ENCODE measurements at places on chromosomes 5 and 9.

DNA sequence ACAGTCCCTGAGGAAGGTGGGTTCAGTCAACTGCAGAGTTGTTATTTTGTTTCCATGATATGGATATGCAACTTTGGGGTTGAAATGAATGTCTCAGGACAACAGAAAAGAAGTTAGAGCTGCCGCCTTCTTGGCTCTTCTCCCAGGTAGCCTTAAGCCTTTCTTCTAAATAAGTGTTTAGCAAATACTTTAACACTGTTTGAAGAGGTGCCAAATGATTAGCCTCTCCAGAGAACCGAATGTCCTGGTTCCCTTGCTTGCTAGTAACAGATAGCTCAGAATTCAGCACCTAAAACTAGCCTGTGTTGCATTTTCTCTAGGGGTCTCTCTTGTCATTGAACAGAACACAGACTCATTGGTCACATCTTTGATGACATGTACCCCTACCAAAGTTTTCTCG, 127.7 kb upstream of the PIK3R1 start:
- no peaks in the 10 kb centered on the region for H3K4me1 ChIP-seq
- no peak overlapping the region for H3K27ac ChIP-seq
- no peaks in the 10 kb centered on the region for H3K27me3 ChIP-seq
- H3K36me3 ChIP-seq: no peaks in the 10 kb centered on the region
- DNase-seq: no peak
- H3K4me3 ChIP-seq: no peak overlapping the region

DNA sequence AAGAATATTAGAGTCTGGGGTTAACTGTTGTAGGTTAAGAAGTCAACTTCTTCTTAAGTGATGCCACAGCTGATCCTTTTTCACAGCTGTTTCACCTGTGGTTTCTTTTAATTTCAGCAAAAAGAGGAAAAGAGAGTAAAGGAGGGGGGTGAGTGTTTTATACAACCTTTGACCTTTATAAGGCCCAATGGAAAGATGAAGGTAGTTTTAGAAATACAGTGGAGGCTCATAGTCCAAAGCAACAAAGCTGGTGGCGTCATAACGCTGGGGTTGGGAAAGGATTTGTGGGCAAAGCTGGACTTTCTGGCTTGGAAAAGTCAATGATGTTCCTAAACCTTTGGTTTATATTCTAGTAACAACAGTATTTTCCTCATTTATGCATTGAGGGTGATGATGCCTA, 49.5 kb downstream of the RCL1 start:
- H3K27ac ChIP-seq: no peak overlapping the region
- H3K4me3 ChIP-seq: no peak overlapping the region
- DNase-seq: no peak
- H3K27me3 ChIP-seq: no peaks in the 10 kb centered on the region
- peaks cover 19% of the 10 kb centered on the region for H3K36me3 ChIP-seq

DNA sequence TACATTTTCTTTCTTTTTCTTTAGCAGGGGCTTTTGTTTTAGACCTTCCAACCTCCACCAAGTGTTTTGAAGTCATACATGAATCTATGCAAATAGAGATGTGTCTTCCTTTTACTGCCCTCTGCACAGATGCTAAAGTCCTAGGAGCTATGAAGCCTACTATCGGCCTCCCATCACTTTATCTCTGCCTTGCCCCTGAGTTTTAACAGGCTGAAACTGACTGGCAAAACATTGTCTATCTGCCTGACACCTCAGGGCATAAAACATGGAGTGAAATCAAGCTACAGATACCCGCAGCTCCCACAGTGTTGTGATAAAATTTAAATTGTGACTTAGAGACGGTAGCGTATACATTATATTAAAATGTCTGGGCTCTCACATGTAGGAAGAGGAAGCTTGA, 604.6 kb upstream of the C9orf72 start:
- H3K27me3 ChIP-seq: no peaks in the 10 kb centered on the region
- no peak overlapping the region for H3K4me3 ChIP-seq
- H3K36me3 ChIP-seq: no peaks in the 10 kb centered on the region
- no peak overlapping the region for H3K27ac ChIP-seq

DNA sequence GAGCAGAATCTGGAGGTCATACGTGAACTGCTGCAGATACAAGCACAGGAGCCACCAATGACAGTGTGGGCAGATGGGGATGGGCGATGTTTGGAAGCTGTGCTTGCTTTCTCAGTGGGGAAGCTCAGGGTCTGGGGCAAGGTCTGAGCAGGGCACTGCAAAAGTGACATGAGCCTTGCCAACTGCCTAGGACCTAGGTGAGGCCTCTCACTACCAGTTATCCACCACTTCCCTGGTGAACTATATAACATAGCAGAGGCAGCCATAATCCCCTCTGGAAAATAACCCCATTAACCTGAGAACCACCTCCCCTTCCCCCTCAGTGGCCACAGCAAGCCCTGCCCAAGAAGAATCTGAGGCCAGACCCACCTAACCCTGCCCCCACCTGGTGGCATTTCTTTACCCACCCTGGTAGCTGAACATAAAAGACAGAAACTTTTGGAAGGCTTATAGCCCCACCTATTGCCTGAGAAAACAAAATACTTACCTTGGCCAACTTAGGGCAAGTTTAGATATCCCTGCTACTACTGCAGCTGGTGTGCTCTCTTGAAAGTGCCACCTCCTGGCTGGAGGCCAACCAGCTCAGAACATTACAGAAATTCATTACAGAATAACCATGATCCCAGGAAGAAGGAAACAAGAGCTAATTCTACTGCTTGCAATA, 18.8 kb upstream of the SPEF2 start:
- no peaks in the 10 kb centered on the region for H3K36me3 ChIP-seq
- H3K27me3 ChIP-seq: peaks cover 16% of the 10 kb centered on the region
- no peak overlapping the region for H3K4me3 ChIP-seq
- no peak for DNase-seq
- H3K4me1 ChIP-seq: peaks cover 5% of the 10 kb centered on the region
- H3K27ac ChIP-seq: no peak overlapping the region

GRCh38 chr5:78339617-78340436, 20.6 kb upstream of the SCAMP1 start:
- peaks cover 16% of the 10 kb centered on the region for H3K27me3 ChIP-seq
- H3K4me1 ChIP-seq: no peaks in the 10 kb centered on the region
- no peaks in the 10 kb centered on the region for H3K36me3 ChIP-seq

DNA sequence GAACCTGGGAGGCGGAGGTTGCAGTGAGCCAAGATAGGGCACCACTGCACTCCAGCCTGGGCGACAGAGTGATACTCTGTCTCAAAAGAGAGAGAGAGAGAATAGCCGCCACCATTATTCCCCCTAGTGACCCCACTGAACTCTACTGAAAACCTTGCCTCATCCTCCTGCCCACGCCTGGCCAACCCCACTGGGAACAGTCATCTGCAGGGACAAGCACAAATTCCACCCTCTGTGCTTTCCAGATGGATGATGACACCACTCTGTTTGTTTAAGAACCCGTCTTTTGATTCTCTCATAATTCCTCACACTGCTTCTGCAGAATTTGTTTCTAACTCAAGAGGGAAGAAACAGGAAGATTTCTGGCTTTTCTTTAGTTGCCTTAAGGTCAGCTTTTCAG, 12.2 kb downstream of the BHMT2 start:
- H3K27ac ChIP-seq: no peak overlapping the region
- no peaks in the 10 kb centered on the region for H3K36me3 ChIP-seq
- peaks cover 16% of the 10 kb centered on the region for H3K27me3 ChIP-seq
- H3K4me3 ChIP-seq: no peak overlapping the region
- no peak for DNase-seq

GRCh38 chr5:169433221-169433651, 132.3 kb upstream of the SLIT3 start:
- no peak for DNase-seq
- no peaks in the 10 kb centered on the region for H3K4me1 ChIP-seq
- H3K27ac ChIP-seq: no peak overlapping the region
- H3K27me3 ChIP-seq: peaks cover 8% of the 10 kb centered on the region

GRCh38 chr9:13166996-13167395, 112.5 kb downstream of the MPDZ start:
- H3K27me3 ChIP-seq: no peaks in the 10 kb centered on the region
- H3K4me3 ChIP-seq: no peak overlapping the region
- DNase-seq: no peak
- no peaks in the 10 kb centered on the region for H3K36me3 ChIP-seq
- no peak overlapping the region for H3K27ac ChIP-seq
- H3K4me1 ChIP-seq: no peaks in the 10 kb centered on the region

DNA sequence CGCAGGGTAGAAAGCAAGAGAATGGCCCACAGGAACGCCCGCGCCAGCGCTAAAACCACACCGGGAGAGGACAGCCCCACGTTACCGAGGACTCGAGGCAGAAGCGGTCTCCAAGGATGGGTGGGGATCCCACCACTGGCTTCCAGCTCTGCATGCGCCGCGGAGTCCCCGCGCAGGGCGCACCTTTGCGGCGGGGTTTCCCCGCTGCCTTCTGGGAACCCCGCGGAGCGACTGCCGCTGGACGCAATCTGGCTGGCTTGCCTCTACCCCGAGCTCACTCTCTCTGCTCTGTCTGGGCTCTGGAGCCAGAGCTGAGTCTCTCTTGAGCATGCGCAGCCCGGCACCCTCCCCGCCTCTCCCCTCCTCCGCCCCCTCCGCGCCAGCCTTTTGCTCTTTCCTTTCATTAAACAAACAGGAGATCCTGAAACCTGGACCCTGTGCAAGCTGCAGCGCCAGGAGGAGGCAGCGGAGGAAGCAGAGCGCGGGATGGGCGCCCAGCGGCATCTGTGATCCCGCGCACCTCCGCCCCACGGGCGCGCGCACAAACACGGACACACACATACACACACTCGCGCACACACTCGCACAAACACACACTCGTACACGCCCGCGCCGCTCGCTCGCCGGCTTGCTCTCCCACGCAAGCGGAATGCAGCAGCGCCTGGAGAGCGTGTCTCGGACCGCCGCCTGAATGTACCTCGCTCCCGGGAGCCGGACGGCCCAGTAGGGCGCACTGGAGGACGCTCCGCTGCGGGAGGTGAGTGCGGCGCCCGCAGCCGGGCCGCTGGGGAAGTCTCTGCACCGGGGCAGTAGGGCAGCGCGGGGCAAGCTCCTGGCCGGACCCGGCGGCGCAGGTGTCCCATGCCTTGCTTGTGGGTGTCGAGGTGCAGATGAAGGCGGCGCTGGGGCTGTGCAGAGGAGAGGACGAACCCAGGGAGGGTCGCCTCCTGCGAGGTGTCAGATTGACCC, at the start of gene PLPPR1:
Gene PLPPR1 (plus strand): TSS at position 382 of the 969 bp plus-strand sequence.
- peak; percentile 25 for DNase-seq
- H3K36me3 ChIP-seq: no peaks in the 10 kb centered on the region
- H3K27ac ChIP-seq: no peak within 1 kb of the TSS
- no peaks in the 10 kb centered on the region for H3K4me1 ChIP-seq

All from activated naive CD8-positive, alpha-beta T cell treated with anti-CD3 and anti-CD28 coated beads, Interleukin-2, amount 10 ng/mL, durations not matched to agents 7 days and 5 days (primary cell).